CD4-positive, alpha-beta T cell treated with Interferon alpha-2 for 1 hour (primary cell): ENCODE measurements at places on chromosomes 1 and 21.

DNA sequence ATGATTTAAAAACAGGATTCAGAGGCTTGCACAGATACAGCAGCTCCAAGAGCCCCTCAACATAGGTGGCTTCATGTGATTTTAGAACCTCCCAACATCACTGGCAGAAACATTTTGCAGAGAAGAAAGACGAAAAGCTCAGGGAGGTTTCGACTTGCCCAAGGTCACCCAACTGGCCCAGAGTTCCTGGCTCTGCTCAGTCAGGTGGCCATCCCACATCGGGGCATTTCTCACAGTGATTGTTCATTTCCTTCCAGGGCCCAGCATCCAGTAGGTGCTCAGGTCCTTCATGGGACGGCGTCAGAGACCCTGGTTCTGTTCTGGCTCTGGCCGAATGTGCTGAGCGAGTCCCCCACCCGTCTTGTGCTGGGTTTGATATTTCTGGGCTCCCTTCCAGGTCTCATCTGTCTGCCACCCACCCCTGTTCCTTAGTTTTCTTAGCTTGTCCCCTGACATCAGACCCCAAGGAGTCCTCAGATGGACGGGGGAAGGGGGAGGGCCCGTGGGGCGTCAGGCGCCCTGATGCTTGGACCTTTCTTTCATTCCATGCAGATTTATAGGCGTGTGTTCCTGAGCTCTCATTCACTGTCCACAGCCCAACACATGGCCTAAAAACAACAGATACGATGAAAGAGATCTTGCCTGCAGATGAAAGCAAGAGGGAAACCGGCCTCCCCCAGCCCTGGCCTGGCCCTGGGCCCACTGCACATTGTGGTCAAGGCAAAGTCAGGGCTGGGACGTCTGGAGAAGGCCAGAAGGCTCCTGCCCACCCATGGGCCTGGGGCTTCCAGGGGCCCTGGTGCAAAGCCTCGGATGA lies 123.1 kb upstream of the ZBTB40 start:
- no peak for DNase-seq

DNA sequence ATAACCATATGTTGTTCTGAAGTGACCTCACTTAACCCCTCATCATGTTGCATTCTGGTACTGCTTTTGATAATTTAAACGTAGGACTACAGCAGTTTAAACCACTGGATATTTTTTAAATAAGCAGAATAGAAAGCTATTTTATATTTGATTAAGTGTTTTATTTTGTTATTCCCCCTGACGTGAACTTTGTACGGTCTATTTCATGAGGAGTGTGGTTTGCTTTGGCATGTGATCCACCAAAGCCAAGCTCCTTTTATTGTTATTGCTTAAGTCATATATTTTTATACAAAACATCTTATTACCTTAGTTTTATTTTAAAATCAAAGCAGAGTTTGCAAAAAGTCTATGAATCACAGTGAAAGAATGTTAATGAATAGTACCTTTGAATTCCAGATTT lies 101.4 kb upstream of the L1TD1 start:
- DNase-seq: no peak

DNA sequence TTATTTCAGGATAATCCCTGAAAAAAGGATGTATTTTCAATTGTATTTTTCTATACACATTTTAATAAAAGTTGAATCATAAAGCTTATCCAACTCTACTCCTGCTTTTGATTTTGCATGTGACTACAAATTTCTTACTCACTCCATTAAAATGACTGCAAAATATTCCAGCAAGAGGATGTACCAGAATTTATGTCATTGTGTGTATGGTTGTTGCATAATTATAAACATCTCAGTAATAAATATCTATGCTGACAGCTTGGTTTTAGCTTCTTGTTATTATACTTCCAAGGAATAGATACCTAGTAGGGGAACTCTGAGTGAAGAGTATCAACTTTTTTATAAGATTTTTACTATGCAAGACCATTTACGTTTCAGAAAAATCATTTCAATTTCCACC lies 463.2 kb upstream of the RUNX1 start:
- no peak for DNase-seq

- no peak for DNase-seq
Observed at GRCh38 chr1:15344800-15345704, 64.6 kb upstream of the EFHD2 start.

GRCh38 chr1:162475089-162475488 lies 22.5 kb upstream of the UHMK1 start:
- no peak for DNase-seq

DNA sequence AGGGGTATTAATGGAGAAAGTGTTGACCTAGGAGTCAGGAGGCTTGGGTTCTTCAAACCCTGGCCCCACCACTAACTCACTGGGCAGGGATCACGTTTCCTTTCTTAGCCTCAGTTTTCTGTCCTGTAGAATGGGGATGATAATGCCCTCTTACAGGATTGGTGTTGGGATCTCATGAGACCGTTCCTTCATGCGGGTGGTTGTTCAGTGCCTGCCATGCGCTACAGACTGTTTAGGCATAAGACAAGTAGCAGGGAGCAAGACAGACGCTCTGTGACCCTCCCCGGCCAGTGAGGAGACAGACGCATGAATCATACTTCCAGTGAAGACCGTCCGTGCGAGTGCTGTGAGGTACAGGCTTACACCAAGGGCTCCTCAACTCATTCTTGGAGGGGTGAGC lies 81.7 kb downstream of the MAN1C1 start:
- DNase-seq: no peak

- DNase-seq: no peak
Observed at GRCh38 chr1:246987083-246987690, 20.7 kb downstream of the ZNF695 start.

GRCh38 chr1:48858200-48858920 lies 81.7 kb upstream of the BEND5 start:
- no peak for DNase-seq

- peak; percentile 62 for DNase-seq
Observed at GRCh38 chr1:24641646-24642151, 1.4 kb upstream of the SRRM1 start.

DNA sequence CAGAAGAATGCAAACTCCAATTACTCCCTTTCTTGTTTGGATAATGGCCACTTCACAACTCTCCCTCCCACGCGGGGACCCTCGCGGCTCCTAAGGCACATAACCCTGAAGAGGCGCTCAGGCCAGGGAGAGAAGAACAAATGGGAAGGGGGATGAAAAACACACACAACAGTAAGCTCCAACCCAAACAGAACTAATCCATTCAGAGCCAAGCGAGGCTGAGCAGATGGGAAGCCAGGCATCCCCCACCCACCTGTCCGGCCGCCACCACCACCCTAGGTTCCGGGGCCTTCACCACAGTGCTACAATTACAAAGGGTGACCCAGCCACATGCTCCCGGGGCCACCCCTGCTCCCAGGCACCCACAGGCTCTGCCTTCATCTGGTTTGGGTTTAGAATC lies 101.5 kb downstream of the MRPL37 start:
- DNase-seq: no peak

DNA sequence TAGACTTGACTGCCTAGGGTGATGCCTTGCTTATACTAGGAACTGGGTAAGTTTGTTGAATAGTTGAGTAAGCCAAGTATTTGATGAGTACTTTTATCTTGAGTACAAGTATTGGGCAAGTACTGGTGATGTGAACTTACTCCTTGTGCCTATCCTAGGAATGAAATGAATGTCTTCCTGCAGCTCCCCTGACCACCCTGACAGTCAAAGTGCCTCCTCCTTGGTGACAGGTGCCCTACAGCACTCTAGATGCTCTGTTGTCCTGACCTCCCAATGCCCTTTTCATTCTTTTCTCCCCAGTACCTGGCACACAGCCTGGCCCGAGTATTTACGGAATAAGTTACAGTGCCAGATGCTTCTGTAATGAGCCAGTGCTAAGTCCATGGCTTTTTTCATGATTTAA lies 25.5 kb downstream of the PCSK9 start:
- no peak for DNase-seq

DNA sequence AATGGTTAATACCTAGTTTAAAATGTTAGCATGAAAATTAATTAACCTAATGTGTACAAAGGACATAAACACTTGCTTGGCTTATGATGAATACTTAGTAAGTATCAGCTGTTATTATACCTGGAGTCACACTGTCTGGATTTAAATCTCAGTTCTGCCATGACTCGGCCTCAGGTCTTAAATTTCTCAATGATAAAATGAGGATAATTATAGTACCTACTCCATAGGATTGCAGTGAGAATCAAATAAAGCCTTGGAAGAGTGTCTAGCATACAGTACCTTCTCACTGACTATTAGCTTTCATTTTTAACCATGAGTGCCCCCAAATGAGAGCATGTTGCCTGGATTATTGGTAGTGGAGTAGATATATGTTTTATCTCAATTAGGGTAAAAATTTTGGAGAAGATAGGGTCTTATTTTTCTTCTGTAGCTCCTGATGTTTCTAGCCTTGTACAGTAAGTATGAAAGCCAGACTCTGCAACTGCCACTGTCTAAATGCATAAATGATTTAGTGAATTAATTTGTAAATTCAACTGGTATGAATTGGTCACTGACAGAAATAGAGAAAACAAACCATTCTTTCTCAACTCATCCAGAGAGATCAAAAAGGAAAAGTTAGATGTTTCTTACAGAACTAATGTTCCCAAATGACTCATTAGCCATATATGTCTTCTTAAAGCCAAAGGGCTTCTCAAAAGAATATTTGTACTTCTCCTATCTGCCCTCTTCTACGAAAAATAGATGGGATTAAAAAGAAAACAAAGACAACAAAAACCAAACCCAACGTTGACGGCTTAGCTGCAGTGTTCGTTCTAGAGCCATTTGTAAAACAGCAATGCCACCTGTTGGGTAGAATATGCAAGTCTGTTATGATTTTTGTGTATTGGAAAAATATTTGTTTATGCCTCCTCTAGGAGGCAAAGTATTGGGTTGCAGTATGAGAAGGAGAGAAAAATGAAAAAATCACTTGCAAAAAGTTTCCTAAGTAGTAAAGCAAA lies 53.8 kb upstream of the MROH9 start:
- DNase-seq: no peak

GRCh38 chr1:17874231-17874630 lies 119.1 kb downstream of the ACTL8 start:
- no peak for DNase-seq
